ENCODE measurements at places on chromosomes 2 and 18. TPM values are rescaled to one million over a fixed set of nuclear protein-coding genes. Genes with fewer than 3 reads are reported as not detected.

DNA sequence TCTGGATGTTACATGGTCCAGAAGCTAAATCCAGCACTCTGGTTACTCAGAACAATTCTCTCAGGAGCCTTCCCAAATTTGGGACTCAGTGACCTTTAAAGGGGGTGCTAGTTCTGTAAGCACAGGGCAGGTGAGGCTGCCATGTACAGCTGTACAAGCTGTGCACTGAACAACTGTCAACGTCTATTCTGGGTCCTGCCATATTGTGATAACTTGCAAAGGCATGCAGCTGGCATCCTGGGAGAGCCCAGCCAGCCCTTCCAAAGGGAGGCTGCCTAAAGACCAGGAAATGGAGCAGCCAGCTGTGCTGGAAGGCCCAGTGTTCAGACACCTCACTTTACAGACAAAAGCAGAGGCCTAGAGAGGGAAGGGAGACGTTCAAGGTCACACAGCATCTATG is 204.8 kb downstream of the KLHL29 start:
- no peak for DNase-seq

The RASGRP3 gene
- total RNA-seq, result 55.7 TPM

GRCh38 chr2:212282671-212283261 is 255.8 kb downstream of the ERBB4 start:
- DNase-seq, result no peak

The CD226 gene
- total RNA-seq, result 0.95 TPM

The RBM43 gene
- 2.1 TPM for total RNA-seq

DNA sequence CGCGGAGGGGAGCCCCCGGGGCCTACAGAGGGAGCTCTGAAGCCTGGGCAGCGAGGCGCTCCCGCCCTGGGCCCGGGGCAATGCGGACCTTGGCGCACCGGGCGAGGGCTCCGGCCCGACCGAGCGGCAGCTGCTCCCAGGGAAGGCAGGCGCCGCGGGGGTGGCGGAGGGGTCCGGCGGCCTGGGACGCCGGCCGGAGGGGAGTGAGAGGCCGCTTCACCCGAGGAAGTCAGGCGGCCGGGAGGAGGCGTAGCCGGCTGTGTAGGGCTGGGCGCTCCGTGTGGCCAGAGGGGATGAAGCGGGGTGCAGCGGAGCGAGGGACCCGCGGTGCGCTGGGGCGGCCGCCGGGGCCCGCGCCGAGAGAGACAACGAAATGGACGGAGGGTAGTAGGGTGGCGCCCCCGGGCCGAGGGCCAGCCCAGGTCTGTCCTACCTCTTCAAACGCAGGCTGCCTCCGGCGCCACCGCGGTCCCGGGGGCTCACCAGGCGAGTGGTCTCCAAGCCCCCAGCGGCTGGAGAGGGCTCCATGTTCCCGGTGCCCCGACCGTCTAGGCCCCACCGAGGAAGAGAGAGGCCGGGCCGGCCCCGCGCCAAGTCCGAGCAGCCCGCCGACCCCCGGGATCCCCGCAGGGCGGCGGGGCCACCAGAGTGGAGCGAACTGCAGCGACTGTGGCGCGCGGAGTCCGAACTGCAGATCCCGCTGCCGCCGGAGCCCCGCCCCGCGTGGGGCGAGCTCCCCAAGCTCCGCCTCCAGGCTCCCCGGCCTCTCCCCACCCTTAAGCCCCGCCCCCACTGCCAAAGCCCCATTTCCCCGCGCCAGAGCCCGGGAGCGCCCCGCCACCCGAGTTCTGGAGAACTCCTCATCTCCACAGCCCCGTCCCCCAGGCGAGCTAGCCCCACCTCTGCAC is at the start of gene SLC30A3:
SLC30A3 (minus strand) TSS at position 669 of the 908 bp plus-strand sequence; CDS start at position 528, 141 bp downstream.
- peak; percentile 83 for DNase-seq

- DNase-seq, result no peak
These were observed 23.6 kb downstream of the ALPK2 start for GRCh38 chr18:58605027-58606020.

The MC2R gene
- not detected for total RNA-seq

The TXNDC9 gene
- total RNA-seq, result 19.8 TPM

DNA sequence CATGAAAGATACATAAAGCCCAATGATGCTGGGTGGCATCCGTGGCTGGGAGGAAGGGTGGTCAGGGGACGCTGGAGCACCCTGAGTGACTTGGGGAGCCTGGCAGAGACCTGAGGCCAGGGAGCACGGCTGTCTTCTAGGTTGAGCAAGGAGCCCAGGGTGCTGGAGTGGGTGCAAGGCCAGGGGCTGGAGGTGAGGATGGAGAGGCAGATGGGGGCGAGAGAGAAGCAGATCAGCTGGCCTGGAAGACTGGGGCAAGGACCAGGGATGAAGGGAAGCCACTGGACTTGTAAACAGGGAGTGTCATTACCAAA is 52.2 kb downstream of the FAM178B start:
- DNase-seq, result peak; percentile 33

DNA sequence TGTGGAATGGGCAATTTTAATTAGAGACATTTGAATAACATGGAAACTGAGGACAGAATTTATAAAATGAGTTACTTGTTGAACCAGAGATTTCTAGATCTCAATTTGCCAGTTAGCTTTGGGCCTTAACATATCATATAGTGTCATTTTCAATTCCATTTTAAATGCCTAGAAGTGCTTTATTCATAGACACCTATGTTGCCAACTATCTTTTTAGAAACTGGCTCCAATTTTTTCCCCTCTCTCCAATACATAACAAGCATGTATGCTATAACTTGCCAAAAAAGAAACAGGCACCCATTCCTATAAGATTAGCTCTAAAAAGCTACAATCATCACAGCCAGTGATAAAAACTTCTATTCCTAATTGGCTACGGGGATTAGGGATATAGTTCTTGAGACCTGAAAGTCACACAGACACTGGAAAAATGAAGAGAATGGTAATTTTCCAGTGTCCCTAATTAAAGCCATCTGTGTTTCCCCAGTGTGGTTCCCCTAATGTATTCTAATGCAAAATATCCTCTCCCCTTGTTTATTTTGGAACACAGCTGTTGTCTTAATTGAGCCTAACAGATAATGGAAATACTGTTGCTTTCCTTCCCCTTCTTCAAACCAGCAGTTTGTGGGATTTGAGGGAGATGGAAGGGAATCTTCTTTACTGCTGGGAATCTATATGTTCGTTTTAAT is 205.5 kb upstream of the FSHR start:
- DNase-seq, result no peak

- no peak for DNase-seq
These were observed 59.6 kb upstream of the PSME4 start for GRCh38 chr2:54030396-54030741.

- DNase-seq, result no peak
These were observed 37.0 kb downstream of the NIFK start for GRCh38 chr2:121699421-121700333.

GRCh38 chr2:11411768-11412448 is 54.1 kb downstream of the E2F6 start:
- no peak for DNase-seq

- DNase-seq, result no peak
These were observed 424.6 kb downstream of the NCKAP5 start for GRCh38 chr2:133143645-133144044.

The CNGA3 gene
- not detected for total RNA-seq

DNA sequence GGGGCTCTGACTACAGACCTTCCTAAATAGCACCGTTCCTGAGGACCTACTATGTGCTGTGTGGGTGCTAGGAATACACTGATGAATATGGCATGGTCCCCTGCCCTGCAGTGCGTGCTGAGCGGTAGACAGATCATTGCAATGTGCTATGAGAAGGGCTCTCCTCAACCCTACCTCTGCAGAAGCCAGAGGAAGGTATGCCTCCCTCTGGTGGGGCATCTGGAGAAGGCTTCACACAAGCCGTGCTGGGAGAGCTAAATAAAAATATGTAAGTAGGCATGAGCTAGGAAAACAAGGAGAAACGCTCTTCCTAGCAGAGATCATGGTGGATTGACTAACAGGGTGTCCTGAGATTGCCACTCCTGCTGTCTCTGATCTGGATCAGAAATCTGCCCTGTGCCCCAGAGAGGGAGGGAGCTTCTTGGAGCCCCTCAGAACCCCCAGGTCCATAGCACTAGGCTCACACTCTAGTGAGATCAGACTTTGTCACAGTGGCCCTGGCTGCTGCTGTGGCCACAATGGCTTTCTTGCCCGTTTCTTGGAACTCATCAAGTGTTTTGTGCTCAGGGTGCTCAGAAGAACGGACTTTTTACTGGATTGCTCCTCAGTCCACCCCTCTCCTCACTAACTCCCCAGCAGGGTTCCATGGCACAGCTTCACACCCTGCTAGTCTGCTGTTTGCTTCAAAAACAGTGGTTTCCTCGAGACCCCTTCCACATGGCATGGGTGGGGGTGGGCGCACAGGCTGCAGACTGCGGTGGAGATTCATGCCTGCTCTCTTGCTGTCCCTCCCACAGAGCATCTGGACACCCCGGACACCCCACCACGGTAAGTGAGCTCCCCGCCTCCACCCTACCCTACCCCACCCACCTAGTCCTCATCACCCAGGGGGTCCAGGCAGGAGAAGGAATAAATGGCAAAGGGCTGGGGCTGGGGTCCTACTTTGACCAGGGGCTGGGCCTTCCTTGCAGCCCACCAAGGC is 14.2 kb downstream of the SIGLEC15 start:
- no peak for DNase-seq

DNA sequence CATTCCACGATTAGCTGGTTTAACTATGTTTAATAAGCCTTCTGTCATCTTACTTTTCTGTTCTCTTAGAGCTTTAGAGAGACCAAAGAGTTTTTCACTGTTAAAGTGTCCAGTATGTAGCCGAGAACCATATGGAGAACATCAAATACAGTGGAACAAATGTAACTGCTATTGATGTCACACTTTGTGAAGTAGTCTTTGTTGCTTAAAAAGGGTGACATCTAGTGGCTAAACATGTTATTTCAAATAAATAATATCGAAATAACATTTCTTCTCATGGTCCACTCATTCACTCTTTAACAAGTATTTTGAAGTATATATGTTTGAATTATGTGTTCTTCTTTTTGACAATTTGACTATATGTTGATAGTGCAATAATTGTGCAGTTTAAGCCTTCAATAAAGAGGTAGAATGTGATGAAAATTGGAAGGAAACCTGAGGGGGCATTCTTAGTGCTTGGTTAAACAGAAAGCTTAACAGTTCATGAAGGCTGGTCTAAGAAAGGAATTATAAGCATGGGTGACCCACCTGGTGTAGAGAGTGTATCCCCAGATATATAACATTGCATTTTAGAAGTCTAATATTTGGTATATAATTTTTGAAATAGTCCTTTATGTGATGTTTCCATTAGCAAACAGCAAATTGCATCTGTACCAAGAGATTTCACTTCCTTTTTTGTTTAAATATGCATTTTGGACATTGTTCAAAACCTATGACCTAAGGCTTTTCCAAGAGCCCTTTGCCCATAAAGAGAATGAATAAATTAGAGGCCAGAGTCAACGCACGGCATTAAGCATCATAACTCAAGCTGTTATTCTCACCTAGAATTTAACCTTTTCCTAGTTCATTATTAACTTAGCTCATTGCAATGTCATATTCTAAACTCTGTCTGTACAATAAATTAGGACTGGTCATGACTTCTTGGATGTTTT is 112.1 kb downstream of the KYNU start:
- no peak for DNase-seq

The LYPD6B gene
- total RNA-seq, result not detected

DNA sequence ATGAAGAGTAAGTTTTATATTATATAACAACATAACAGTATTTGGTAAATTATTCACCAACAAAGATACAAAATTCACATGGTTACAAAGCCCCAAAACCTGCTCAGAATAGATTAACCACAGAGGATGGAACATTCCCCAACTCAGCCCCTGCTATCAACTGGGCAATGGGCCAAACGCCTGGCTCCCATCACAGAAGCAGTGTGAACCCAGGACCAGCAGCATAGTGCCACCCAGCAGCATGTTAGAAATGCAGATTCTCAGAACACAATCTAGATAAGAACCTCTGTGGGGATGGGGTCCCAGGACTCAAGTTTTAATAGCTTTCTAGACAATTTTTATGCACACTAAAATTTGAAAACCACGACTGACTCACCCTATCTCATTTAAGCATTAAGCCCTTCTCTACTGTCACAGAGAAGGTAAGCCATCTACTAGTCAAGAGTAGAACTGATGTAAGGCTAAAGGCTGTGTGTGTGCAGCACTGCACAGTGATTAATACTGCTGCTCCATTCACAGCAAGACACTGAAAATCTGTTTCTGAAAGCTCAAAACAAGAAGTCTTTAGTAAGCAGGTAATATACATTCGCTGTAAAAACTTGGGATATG is 15.2 kb downstream of the AFG3L2 start:
- DNase-seq, result peak; percentile 75
